ENCODE measurements at places on chromosomes 1 and 21. TPM values are rescaled to one million over a fixed set of nuclear protein-coding genes. Genes with fewer than 3 reads are reported as not detected.

The CDKN2C gene
- 60.8 TPM for total RNA-seq

The ALPL gene
- 4.9 TPM for total RNA-seq

The TRNP1 gene
- total RNA-seq: 45.1 TPM

The DMBX1 gene
- total RNA-seq: not detected
